ENCODE measurements at places on chromosomes 6 and 20. TPM values are rescaled to one million over a fixed set of nuclear protein-coding genes. Genes with fewer than 3 reads are reported as not detected.

The PCED1A gene
- total RNA-seq, result 23.4 TPM

The DEFB116 gene
- total RNA-seq, result not detected

The C4A gene
- 3.3 TPM for total RNA-seq

The PPIL6 gene
- total RNA-seq, result not detected

The TSPO2 gene
- not detected for total RNA-seq

The OPRM1 gene
- total RNA-seq, result not detected

The TPX2 gene
- 61.3 TPM for total RNA-seq

The SCRT2 gene
- total RNA-seq, result not detected

The NCOA5 gene
- total RNA-seq, result 30.3 TPM

The NR2E1 gene
- total RNA-seq, result not detected

The FLRT3 gene
- total RNA-seq, result not detected

The HSD17B8 gene
- 18.3 TPM for total RNA-seq

The SIRPD gene
- not detected for total RNA-seq

The NOX3 gene
- total RNA-seq, result not detected

DNA sequence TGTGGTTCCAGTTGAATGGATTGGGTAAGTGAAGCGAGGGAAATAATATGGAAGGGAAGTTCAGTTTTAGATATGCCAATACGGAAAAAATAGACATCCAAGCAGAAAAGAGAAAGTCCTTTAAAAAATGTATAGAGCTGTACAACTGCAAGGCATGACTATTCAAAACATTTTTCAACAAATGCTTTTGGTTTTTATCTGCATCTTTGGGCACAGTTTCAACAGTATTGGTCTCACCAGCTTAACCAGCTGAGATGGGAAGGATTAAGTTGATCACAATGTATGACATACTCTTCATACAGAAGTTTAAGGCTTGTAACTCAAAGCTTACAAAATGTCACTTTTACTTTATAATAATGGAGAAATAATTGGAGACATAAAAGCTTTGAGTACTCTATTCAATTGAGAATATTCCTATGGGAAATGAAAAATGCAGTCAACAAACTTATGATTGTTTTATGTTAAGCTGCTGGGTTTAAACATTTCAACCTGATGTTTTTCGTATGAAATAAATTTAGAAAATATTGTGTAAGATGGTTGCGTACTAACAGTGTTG, 16.3 kb upstream of the UTRN start:
- H3K27me3 ChIP-seq, result peaks cover 2% of the 10 kb centered on the region
- H3K27ac ChIP-seq, result no peak overlapping the region
- H3K4me3 ChIP-seq, result no peak overlapping the region
- no peak for DNase-seq
- no peaks in the 10 kb centered on the region for H3K4me1 ChIP-seq

GRCh38 chr6:87922947-87923330, 124.7 kb upstream of the SPACA1 start:
- no peaks in the 10 kb centered on the region for H3K36me3 ChIP-seq
- H3K4me3 ChIP-seq, result no peak overlapping the region
- peaks cover 17% of the 10 kb centered on the region for H3K27me3 ChIP-seq
- peaks cover 5% of the 10 kb centered on the region for H3K4me1 ChIP-seq
- H3K27ac ChIP-seq, result no peak overlapping the region

GRCh38 chr6:124961777-124962638, at the start of gene RNF217:
TSS of gene RNF217 (plus strand) at chr6:124962437. CDS start at chr6:124962545, 108 bp downstream.
- peak within 1 kb of the TSS; percentile 73 for H3K27ac ChIP-seq
- peaks cover 54% of the 10 kb centered on the region for H3K27me3 ChIP-seq
- H3K4me3 ChIP-seq, result peak within 1 kb of the TSS; percentile 83
- DNase-seq, result peak; percentile 67
- no peaks in the 10 kb centered on the region for H3K36me3 ChIP-seq

- no peaks in the 10 kb centered on the region for H3K27me3 ChIP-seq
- no peak for DNase-seq
- no peak overlapping the region for H3K27ac ChIP-seq
- peaks cover 30% of the 10 kb centered on the region for H3K36me3 ChIP-seq
- H3K4me3 ChIP-seq, result no peak overlapping the region
- peaks cover 2% of the 10 kb centered on the region for H3K4me1 ChIP-seq
Measured at GRCh38 chr6:166924531-166924930, 31.8 kb downstream of the RNASET2 start.

- H3K4me1 ChIP-seq, result no peaks in the 10 kb centered on the region
- H3K27ac ChIP-seq, result no peak overlapping the region
- peaks cover 24% of the 10 kb centered on the region for H3K27me3 ChIP-seq
- no peaks in the 10 kb centered on the region for H3K36me3 ChIP-seq
- H3K4me3 ChIP-seq, result no peak overlapping the region
- no peak for DNase-seq
Measured at GRCh38 chr6:34158876-34159275, 13.0 kb upstream of the GRM4 start.

GRCh38 chr20:1242530-1242929, 16.7 kb downstream of the RAD21L1 start:
- no peak for DNase-seq
- H3K4me1 ChIP-seq, result peaks cover 2% of the 10 kb centered on the region
- peaks cover 15% of the 10 kb centered on the region for H3K27me3 ChIP-seq
- H3K4me3 ChIP-seq, result no peak overlapping the region

DNA sequence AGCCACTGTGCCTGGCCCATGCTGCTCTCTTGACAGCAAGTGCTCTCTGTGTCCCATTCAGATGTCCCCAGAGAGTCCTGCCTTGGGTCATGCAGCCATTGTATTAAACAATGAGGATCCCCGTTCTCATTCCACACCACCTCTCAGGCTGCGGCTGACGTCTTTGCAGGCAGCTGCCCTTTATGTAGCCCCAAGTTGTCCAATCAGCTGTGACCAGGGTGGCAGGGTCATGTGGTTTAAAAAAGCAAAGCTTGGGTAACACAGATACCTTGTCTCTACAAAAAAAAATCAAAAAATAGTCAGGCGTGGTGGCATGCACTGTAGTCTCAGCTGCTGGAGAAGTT, 13.2 kb downstream of the GCNT2 start:
- DNase-seq, result no peak
- H3K36me3 ChIP-seq, result peaks cover 15% of the 10 kb centered on the region
- peaks cover 33% of the 10 kb centered on the region for H3K4me1 ChIP-seq
- H3K27ac ChIP-seq, result no peak overlapping the region

DNA sequence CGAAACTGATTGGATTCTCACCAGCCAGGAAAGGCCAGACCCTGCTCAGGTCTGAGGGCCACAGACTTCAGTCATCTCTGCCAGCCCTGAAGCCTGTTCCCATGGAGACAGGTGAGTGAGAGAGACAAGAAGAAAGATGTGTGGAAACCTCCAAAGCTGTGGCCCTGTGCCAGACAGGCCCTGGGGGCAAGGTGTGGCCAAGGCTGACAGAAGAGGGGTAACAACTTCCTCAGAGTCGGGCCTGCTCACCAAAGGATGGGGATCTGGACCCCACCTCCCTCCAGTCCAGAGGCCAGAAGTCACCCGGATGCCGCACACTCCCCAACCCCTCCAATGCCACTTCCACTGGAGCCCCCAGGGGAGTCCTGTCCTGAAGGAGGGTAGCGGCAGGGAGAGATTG, 73.6 kb downstream of the MDGA1 start:
- H3K27me3 ChIP-seq, result peaks cover 15% of the 10 kb centered on the region
- peaks cover 30% of the 10 kb centered on the region for H3K4me1 ChIP-seq
- H3K4me3 ChIP-seq, result no peak overlapping the region
- DNase-seq, result no peak
- no peaks in the 10 kb centered on the region for H3K36me3 ChIP-seq
- no peak overlapping the region for H3K27ac ChIP-seq

DNA sequence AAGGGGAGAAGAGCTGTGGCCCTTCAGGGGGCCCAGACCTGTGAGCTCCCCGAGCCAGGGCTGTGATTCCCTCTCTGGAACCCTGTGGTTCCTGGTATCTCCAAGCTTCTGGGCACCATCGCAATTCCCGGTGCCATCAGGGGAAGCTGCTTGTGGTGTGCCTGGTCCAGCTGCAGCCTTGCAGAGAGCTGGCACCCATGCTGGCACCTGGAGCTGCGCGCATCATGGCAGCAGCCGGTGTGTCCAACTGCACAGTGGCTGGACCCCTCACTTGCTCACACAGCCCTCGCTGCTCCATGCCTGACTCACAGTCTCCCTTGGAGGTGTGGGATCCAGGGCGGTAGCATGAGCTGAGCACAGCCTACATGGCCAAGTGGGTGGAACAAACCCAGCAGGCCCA, 56.7 kb downstream of the IYD start:
- H3K27ac ChIP-seq, result no peak overlapping the region
- no peaks in the 10 kb centered on the region for H3K36me3 ChIP-seq
- H3K4me3 ChIP-seq, result no peak overlapping the region
- no peaks in the 10 kb centered on the region for H3K4me1 ChIP-seq

- H3K27ac ChIP-seq, result no peak overlapping the region
- no peak overlapping the region for H3K4me3 ChIP-seq
- H3K36me3 ChIP-seq, result no peaks in the 10 kb centered on the region
Measured at GRCh38 chr20:6651016-6651415, 116.5 kb upstream of the BMP2 start.

DNA sequence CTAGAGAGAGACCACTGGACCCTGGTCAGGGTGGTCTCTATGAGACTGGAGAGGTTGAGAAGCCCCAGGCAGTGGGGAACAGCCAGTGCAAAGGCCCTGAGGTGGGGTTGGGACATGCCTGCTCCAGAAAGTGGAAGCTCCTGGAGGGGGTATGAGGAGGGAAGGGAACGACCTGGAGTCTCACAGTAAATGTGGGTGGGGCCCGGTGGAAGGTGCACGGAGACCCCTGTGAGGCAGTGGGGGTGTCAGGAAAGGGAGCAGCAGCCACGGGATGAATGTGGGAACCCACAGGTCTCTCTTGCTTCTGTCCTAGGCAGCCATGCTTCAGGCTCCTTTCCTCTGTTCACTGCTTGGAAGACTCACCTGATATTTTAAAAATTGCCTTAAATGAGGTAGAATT, 1.3 kb upstream of the CST1 start:
- H3K36me3 ChIP-seq, result no peaks in the 10 kb centered on the region
- no peak overlapping the region for H3K27ac ChIP-seq
- H3K4me3 ChIP-seq, result no peak overlapping the region
- peaks cover 2% of the 10 kb centered on the region for H3K27me3 ChIP-seq
- H3K4me1 ChIP-seq, result no peaks in the 10 kb centered on the region
- DNase-seq, result no peak

DNA sequence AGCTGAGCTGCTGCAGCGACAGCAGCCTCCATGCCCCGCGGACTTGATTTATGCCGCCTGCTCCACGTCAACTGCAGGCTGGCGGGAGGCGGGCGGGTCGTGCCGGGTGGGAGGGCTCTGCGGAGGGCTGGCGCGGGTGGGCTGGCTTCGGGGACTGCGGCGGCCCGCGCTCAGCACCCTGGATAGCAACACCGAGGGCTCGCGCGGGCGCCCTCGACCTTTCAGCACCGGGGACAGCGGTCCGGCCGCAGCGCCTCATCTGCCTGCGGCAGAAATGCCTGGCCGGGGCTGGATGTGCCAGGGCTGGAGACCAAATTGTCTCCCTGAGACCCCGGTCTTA, 792 bp downstream of the SNAP25 start:
- peak overlapping the region; percentile 40 for H3K27ac ChIP-seq
- H3K36me3 ChIP-seq, result peaks cover 1% of the 10 kb centered on the region
- H3K27me3 ChIP-seq, result peaks cover 22% of the 10 kb centered on the region

DNA sequence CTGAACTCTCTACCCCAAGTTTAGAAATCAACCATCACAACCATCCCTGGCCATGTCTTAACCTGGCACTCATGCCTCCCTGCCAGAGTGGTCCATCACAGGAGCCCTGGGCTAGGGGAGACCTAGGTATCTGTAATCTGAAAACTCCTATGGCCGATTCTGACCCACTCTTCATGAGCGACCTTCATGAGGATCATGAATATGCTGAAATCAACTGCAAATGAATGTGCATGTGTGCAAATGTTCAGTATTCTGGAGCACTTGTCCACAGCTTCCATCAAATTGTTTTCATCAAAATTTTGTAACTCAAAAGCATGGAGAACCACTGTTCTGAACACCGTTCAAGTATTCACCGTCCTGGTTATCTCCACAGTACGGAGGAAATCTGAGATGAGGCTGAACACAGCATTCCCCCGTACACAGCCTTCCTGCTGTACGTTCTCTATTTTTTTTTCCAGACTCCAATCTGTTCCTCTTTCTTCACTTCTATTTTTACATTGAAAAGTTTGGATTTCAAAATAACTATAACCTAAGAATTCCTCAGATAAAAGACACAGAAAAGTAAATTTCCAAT, 17.7 kb downstream of the METTL24 start:
- no peaks in the 10 kb centered on the region for H3K36me3 ChIP-seq
- H3K4me1 ChIP-seq, result no peaks in the 10 kb centered on the region
- no peak overlapping the region for H3K27ac ChIP-seq
- DNase-seq, result no peak
- no peak overlapping the region for H3K4me3 ChIP-seq
- peaks cover 7% of the 10 kb centered on the region for H3K27me3 ChIP-seq

- peaks cover 2% of the 10 kb centered on the region for H3K27me3 ChIP-seq
- no peaks in the 10 kb centered on the region for H3K4me1 ChIP-seq
- H3K4me3 ChIP-seq, result no peak overlapping the region
- H3K27ac ChIP-seq, result no peak overlapping the region
Measured at GRCh38 chr6:167116109-167116837, 6.6 kb upstream of the CCR6 start.
